ENCODE measurements at places on chromosomes 1 and 21.

DNA sequence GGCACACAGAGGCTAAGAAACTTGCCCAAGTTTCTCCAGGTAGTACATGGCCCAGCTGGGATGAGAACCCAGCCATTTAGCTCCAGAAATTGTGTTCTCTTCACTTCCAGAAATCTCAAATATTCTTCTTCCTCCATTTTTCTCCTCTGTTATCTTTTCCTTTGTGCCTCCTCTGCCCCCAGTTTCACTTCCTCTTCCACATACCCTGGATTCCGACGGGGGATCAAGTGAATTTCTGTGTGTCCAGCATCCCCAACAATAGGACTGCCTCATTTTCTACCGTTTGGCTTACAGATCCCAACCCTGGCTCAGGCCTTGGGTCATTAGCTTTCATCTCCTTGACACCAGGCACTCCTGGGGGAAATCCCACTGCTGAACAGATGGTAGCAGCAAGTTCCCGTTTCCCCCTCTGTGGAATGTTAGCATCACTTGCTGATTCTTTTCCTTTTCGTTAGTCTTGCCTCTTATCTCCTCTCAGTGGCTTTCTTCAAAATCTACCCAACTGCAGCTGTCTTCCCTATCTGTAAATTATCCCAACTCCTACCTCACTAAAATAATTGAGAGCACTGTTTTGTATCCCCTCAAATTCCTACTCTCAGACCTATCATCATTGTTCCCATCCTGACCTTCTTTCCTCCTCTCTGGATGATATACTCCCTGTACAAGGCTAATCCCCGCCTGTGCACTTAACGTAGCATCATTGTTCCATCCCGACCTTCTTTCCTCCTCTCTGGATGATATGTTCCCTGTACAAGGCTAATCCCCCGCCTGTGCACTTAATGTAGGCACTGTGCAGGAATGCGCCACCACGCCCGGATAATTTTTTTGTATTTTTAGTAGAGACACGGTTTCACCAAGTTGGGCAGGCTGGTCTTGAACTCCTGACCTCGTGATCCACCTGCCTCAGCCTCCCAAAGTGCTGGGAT lies 36.5 kb downstream of the SCCPDH start:
- no peak for DNase-seq

GRCh38 chr1:85328713-85329397 lies 52.4 kb upstream of the BCL10 start:
- no peak for DNase-seq

DNA sequence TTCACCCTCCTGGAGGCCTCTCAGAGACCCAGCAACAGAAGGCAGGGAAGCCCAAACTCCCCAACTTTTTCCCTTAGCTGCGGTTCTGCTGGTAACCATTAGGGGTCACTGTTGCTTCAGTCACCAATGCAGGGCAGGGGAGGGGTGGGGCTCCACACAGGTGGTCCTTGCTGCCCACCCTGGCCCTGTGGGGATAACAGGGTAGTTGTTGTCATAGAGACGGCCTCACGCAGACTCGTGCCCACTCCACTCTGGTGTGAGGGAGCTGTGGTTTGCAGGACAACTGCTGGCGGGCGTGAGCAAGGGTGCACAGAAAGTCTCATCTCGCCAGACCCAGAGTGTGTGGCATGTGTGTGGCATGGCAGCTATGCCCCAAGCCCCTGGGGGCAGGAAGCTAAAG lies 19.9 kb downstream of the INSRR start:
- DNase-seq, result no peak

- DNase-seq, result no peak
These were observed 62.0 kb upstream of the IGSF21 start for GRCh38 chr1:18045621-18046020.

- no peak for DNase-seq
These were observed 78.2 kb downstream of the SKI start for GRCh38 chr1:2306151-2306978.

DNA sequence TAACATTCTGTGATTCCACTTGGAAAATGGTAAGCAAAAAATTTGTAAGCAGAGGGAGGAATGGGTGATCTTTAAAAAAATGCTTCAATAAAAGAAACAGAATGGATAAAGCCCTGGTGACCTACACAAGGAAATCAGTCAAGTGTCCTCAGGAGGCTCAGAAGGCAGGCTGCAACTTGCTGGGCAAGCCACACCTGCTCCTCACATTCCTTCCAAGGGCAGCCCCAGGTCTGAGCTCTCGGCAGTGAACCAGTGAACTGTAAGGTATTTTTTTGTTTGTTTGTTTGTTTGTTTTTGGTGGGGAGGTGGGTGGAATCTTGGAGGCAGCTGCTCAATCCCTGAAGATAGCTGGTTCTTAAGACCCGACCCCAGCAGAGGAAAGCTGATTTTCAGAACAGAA lies 4.4 kb downstream of the TACSTD2 start:
- no peak for DNase-seq

Data from GDM1 (cell line).